Activated T-helper 1 cell treated with anti-CD3 and anti-CD28 coated beads, Interleukin-2, amount 50 U/mL, for 16 hours (primary cell): ENCODE measurements at places on chromosomes 4 and X.

DNA sequence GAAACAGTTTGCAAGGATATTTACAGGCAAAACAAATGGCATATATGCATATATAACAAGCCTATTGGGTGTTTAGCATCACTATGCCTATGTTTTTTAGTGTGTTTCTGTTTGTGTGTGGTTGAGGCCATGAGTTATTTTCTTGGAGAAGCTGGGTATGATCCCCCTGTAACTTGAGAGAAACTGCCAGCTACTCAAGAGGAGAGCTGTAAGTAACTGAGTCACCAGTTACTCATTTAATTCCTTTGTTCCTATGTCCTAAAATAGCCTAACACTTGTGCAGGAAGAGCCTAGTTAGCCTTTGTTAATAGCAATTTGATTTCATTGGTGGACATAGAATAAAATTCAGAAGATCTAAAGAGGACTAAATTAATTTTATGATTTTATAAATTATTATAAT lies 79.1 kb downstream of the PWWP3B start:
- DNase-seq, result no peak

- no peak for DNase-seq
Measured at GRCh38 chr4:141900856-141901255, 264.5 kb downstream of the IL15 start.

- no peak for DNase-seq
Measured at GRCh38 chr4:98930311-98930865, 1.5 kb upstream of the EIF4E start.

DNA sequence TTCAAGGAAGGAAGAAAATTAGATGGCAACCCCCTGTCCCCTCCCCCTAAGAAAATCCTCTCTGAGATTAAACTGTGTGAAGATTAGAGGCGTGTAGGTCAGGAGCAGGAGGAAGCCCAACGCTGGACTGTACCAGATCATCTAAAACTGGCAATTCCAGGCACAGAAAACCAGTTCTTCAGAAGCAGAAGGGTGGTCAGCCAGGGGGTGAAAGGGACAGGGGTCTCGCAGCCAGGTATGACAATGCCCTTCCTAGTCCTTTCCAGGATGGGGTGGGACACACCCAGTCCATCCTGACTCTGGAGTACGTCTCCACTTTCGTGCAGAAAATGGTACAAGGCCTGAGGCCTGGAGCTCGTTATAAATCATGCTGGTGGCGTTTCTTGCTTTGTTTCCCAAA lies 3.3 kb upstream of the RHOH start:
- no peak for DNase-seq

DNA sequence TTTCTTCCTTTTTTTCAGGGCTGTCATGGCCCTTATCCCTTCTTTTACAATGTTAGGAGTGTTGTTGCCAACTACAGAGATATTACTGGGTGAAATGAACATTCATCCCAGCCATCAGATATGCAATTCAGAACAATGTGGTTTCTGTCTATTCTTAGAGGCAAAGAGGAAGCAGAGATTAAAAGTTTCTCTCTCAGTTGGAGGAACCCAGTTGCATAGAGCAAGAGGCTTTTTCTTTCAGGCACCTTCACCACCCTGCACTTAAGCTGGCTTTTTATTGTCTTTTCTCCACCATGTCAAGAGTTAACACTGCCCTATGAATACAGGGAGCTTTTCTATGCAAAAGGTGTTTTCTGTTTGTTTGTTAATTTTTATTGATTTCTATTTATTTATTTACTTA lies 1559.6 kb upstream of the IGFBP7 start:
- DNase-seq, result no peak

DNA sequence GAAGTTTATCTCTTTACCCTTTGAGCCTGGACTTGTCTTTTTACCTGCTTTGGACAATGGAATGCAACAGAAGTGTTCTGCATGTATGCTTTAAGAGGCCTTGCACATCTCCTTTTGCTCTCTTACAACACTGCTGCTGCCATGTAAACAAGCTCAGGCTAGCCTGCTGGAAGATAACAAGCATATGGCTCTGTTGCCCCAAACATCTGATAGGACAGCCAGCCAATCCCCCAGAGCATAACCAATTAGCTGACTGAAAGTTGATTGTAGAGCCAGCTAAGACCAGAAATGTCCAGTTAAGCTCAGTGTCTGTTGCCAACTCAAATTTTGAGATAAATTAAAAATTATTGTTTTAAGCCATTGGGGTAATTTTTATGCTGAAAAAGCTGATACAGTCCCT lies 510.6 kb upstream of the CNKSR2 start:
- DNase-seq, result no peak

- no peak for DNase-seq
Measured at GRCh38 chrX:113726898-113727297, 857.0 kb upstream of the HTR2C start.

DNA sequence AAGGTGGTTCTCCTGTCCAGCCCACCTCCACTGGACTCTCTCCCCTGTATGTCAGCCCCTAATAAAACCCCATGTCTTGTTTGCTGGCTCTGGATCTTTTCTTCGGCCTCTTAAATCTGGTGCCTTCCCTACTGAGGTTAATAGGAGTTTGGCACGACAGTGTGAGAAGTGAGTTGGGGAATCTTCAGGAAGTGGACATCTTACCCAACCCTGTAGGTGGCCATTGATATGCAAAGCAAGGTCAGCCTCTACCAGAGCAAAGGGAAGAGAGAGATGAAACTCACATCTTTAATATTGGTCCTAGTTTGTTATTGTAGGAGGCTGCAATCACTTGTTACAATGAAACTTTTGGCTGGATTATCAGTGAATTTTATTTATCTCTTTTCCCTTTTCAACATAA lies 111.7 kb downstream of the CHRDL1 start:
- no peak for DNase-seq

- no peak for DNase-seq
Measured at GRCh38 chr4:110527156-110527555, 51.2 kb downstream of the ENPEP start.

GRCh38 chr4:55546756-55547465 lies at the start of gene CLOCK:
TSS of gene CLOCK (minus strand) at chr4:55546909. CDS start at chr4:55482785, 64,124 bp downstream.
- peak; percentile 64 for DNase-seq

- no peak for DNase-seq
Measured at GRCh38 chr4:79083406-79084010, 144.3 kb upstream of the PAQR3 start.

DNA sequence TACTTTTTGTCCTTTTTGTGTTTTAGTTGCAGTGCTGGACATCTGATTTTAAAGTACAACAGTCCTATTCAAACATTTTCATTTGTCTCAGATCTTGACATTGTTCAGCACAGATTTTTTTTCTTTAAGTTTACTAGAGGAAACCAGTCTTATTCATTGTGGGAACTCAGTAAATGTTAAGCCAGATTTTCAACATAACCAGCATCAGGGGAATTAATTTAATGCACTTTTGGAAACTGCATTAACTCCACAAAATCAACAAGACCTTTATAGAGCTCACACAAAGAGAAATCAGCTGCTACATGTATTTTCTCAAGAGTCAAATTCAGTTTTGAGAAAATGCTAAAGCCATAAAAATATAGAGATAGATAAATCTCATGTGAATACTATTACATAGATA lies 9.9 kb downstream of the CPE start:
- DNase-seq, result no peak

DNA sequence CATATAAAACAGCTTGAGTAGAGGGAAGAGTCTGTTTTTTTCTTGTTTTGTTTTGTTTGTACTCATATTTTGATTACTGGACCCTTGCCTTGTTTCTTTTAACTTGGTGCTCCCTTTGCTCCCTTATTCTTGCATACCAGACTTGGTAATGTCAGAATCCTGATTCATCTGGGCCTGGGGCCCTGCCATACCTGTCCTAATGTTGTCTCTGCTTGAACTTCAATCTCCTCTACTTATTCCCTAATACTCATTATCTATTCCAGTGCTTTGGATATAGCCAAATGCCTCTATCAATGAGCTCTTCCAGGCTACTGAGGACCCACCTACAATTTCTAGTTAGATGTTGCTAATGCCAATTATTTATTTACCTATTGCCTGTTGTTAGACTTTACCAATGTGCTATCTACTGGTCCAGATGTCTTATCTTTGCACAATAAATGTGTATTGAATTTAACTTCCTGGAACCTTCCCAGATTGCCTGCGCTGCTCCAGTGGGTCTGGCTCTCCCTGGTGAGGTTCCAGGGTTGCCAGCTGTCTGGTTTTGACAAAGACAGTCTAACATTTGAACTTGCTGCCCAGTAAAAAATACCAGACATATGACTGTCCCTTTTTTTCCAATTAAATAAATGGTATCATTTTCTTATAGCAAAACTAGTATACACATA lies 64.4 kb upstream of the ACSL4 start:
- DNase-seq, result no peak

DNA sequence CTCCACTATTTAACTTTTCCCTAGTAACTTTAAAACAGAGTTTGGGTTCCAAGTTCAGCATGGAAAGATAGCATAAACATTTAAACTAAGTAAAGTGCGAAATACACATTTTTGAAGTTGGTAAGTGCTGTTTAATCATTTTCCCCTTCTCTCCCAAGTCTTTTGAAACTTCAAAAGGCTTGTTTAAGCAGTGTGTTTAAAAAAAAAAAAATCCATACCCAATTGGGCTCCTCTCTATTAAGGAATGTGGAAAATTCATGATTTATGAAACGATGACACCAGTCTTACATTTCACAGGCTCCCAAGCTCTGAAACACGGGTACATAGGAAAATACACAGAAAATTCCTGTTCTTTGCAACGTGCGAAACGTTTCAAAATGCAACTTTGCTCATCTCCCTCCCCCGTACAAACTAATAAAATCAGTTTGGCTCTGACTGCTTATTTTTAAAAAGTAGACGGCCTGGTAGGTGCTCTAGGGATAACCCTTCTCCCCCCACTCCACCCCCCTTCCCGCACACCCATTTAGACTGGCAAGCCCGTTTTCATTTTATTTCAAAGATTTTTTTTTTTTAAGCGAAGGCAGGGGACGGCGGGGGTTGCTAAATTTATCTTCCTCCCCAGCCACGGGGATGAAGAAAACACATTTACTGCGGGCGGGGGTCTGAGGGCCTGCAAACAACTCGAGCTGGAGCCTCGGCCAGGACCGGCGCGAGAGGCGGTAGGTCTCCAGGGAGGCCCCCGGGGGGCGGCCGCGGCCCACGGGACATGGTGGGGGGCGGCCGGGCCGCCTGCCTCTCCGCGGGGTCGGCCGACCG lies 786 bp upstream of the ZFX start:
- no peak for DNase-seq

- no peak for DNase-seq
Measured at GRCh38 chr4:130820448-130820847, 1724.5 kb downstream of the C4orf33 start.

DNA sequence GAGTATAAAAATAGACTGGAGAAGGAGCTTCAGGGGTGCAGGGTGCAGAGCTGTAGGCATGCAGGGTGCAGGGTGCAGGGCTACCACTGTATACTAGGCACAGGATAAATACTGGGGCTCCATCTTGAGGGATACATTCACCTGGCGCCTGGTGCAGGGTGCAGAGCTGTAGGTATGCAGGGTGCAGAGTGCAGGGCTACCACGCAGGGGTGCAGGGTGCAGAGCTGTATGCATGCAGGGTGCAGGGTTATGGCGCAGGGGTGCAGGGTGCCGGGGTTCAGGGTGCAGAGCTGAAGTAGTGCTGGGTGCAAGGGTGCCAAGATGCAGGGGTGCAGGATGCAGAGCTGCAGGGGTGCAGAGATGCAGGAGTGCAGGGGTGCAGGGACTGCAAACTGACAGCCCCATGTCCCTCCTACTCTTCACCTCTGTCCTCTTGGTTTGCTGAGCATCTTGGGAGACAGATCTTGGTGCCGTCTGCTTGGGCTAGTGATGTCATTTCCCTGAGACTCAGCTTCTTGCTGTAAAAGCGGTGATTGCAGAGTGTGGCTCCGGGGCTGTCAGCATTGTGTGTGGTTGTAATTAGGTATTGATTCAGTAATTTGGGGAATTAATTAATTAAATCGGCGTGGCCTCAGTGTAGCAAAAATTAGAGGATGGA lies 91.2 kb downstream of the ADRA2C start:
- no peak for DNase-seq

GRCh38 chr4:100494166-100494565 lies 23.7 kb downstream of the EMCN start:
- DNase-seq, result no peak

DNA sequence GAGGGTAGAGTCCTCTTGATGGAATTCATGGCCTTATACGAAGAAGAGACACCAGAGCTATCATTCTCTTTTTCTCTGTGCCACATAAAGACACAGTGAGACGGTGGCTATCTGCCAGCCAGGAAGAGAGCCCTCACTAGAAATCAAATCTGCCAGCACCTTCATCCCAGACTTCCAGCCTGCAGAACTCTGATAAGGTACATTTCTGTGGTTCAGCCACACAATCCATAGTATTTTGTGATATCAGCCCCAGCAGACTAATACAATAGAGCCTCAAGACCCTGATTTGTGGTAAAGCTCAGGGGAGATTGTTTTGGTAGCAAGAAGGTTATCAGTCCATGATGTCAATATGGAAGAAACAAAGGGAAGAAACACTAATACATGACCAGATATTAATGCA lies 1213.2 kb downstream of the NLGN4X start:
- DNase-seq, result no peak

DNA sequence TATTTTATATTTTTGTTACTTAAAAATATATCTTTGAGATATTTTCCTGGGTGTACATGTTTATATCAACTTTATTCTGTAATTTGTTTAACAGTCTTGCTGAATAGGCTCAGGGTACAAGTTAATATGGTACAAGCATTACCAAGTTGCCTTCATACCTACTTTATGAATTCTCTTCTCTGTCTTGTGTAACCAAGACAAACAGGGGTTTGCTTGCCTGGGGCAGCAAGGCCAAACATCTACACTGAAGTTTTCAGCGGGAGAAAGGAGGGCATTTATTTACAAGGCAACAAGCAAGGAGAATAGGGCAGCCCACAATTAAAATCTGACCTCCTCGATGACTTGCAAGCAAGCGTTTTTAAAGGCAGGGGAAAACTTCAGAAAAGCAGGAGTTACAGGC lies 24.2 kb downstream of the PPP4R3C start:
- no peak for DNase-seq

- DNase-seq, result no peak
Measured at GRCh38 chrX:13756381-13756780, 21.8 kb downstream of the OFD1 start.

DNA sequence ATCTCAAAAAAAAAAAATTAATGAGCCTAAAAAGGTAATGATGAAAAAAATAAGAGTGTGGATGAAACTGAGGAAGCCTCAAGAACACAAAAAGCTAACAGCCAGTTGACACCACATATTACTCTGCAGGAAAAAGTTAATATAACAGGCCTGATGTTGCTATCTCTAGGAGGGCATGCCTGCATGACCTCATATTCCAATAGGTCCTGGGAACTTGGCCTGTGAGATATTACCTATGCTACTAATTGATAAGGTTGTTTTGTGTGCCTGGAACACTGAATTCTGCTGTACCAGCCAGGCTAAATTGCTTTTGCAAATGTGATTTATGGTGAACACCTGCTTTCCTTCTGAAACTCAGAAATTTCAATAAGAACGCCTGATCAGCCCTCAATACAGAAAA lies 15.9 kb downstream of the SLC9A7 start:
- DNase-seq, result no peak

- DNase-seq, result no peak
Measured at GRCh38 chr4:141081921-141082395, 51.3 kb downstream of the RNF150 start.
